ENCODE measurements at places on chromosomes 4 and X. TPM values are rescaled to one million over a fixed set of nuclear protein-coding genes. Genes with fewer than 3 reads are reported as not detected.

Gene FGF13
- total RNA-seq = 43.1 TPM

Gene NWD2
- not detected for total RNA-seq

Gene DHRSX
- 32.5 TPM for total RNA-seq

Gene ADH1A
- not detected for total RNA-seq

Gene SLC25A31
- total RNA-seq = not detected

Gene CPZ
- total RNA-seq = 0.10 TPM

Gene RLIM
- total RNA-seq = 56.5 TPM

Gene TMSB15C
- 5.0 TPM for total RNA-seq

Gene GPR119
- total RNA-seq = not detected

Gene PABPC1L2B
- total RNA-seq = not detected

Gene TRMT44
- total RNA-seq = 18.0 TPM

Gene MAGEA6
- not detected for total RNA-seq

Gene IL1RAPL1
- total RNA-seq = 0.29 TPM

Gene SRPX
- total RNA-seq = 108 TPM

Gene UGT2B15
- not detected for total RNA-seq
